Keratinocyte (primary cell): ENCODE measurements at places on chromosomes 16 and 17.

DNA sequence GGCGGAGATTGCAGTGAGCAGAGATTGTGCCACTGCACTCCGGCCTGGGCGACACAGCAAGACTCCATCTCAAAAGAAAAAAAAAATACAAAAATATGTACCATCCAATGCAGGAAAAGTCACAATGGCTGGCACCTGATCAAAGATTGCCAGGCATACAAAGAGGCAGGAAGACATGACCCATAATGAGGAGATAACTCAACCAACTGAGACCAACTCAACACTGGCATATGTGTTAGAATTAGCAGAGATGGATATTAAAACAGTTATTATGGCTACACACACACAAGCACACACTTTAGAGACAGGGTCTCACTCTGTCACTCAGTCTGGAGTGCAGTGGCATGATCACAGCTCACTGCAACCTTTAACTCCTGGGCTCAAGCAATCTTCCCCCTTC, 10.6 kb downstream of the QRICH2 start:
- DNase-seq = no peak

- DNase-seq = no peak
Observed at GRCh38 chr17:81242421-81243332, 3.6 kb downstream of the NDUFAF8 start.

DNA sequence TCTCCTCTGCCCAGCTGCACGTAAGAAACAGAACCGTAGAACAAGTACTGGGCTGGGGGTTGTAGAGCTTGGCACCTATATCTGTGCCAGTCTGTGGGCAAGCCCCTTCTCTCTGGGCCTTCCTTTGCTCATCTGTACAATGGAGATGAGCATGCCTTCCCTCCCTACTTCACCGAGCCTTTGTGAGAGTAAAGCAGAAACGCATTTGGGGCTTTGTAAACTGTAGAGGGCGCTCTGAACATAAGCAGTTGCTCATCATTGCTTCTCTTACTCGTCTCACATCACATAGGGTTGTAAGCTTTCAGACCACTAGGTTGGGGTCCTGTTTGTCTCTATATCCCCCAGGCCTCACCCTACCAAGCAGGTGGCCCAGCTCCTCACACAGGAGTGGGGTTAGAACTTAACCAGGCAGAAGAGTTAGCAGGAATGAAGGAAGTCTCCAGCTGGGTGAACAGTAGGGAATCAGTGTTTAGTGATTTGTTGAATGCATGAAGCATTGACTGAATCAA, 15.1 kb downstream of the SAMD14 start:
- DNase-seq = no peak

GRCh38 chr16:1678500-1679098, 520 bp downstream of the JPT2 start:
- DNase-seq = no peak

GRCh38 chr16:73095142-73095820, 47.4 kb upstream of the ZFHX3 start:
- DNase-seq = no peak

- DNase-seq = peak; percentile 11
Observed at GRCh38 chr17:16991349-16992009, 19.6 kb upstream of the TNFRSF13B start.

GRCh38 chr17:70100983-70101382, 26.0 kb downstream of the KCNJ16 start:
- DNase-seq = no peak

DNA sequence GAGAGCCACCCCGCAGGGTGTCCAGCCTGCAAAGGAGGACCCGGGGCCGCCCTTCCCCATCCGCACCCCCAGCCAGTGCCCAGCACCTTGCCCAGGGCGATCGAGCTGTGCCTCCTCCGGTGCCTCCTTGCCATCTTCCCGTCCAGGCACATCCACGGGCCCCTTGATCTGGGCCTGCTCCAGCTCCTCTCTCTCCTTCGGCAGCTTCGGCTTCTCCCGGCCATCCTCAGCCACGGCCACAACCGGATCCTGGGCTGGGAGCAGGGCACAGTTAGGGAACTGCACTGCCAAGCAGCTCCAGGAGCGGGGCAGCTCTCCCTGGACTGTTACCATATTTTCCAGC, 13.8 kb downstream of the NDUFAF8 start:
- DNase-seq = no peak

GRCh38 chr16:5479926-5480325, 382.3 kb upstream of the EEF2KMT start:
- DNase-seq = no peak

GRCh38 chr17:57226793-57227192, 29.5 kb upstream of the MSI2 start:
- DNase-seq = no peak

DNA sequence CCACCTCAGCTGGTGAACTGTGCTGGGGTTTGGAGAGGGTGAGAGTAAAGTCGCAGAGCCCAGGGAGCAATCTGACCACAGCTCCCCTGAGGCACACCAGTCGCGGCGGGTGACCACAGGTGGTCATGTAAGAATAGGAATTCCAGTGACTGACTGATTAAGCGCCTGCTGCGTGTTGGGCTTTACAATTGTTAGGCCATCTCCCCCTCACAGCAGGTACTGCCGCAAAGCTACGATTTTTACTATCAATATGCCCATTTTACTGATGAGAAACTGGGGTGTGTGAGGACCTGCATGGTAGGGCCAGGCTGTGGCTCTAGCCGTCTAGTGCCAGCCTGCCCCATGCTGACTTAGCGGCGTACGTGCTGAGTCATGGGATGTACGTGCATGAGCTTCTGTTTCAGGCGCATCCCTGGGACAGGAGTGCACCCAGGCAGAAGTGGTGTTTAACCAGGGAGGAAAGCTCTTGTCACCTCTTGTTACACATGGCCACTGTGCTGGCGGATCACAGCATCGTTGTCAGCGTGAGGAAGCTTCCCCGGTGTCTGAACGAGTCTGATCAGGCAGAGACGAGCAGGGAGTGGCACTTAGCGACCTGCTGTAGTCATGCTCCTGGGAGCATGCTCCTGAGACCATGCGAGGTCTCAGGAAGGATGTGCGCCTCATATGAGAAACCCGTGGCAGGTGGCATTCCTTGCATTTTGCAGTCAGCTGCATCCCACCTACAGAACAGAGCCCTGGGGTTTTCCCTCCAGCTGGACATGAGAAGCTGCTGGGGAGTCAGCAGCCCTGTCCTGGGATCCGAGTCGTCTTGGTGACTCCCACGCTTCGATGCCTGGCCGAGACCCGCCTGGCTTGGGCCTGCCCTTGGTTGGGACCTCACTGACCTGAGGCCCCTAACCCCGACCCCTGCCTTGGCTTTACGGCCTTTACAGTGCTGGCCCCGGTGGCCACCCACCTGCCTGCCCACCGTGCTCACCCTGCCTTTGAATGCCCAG, 163.7 kb upstream of the CHMP6 start:
- DNase-seq = peak; percentile 26

GRCh38 chr16:4832698-4833343, 14.3 kb downstream of the GLYR1 start:
- DNase-seq = no peak

DNA sequence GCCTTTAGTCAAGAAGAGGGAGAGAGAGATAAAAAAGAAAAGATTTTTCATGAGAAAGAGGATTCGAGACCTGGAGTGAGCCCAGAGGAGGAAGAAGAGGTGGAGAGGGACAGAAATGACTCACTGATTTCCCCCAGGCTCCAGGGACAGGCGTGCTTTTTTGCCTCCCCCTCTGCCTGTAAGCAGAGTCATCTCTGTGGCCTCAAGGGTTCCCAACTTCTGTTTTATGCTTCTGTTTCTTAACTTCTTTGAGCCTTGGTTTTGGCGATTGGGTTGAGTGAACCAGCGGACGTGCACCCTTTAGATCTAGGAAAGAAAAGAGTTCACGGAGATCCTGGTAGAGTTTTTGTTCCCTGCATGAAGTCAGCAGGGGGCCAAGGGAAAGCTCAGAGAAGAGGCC, 147.9 kb upstream of the NOL11 start:
- no peak for DNase-seq

DNA sequence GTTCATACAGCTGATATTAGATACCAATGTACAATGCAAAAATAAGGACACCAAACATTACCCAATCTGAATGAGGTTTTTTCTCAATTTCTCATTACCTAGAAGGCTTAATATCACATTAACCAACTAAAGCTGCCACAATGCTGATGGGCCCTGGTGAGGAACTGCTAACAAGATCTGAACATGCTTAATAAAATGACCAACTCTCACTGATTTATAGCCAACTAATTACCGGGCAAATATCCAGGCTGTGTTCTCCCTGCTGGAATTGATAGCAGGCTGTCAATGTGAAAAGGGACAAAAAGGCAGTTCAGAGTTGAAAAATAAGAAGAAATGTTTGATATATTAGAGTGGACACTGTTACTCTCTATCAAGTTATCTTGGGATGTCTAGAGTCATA, 124.6 kb downstream of the TOX3 start:
- no peak for DNase-seq

GRCh38 chr17:74457146-74457819, 9.2 kb upstream of the CD300A start:
- no peak for DNase-seq

GRCh38 chr17:44548376-44549230, 8.7 kb upstream of the FZD2 start:
- no peak for DNase-seq

- DNase-seq = no peak
Observed at GRCh38 chr17:81960130-81960958, 643 bp downstream of the NOTUM start.

- DNase-seq = no peak
Observed at GRCh38 chr16:54355251-54355650, 68.7 kb upstream of the IRX3 start.

DNA sequence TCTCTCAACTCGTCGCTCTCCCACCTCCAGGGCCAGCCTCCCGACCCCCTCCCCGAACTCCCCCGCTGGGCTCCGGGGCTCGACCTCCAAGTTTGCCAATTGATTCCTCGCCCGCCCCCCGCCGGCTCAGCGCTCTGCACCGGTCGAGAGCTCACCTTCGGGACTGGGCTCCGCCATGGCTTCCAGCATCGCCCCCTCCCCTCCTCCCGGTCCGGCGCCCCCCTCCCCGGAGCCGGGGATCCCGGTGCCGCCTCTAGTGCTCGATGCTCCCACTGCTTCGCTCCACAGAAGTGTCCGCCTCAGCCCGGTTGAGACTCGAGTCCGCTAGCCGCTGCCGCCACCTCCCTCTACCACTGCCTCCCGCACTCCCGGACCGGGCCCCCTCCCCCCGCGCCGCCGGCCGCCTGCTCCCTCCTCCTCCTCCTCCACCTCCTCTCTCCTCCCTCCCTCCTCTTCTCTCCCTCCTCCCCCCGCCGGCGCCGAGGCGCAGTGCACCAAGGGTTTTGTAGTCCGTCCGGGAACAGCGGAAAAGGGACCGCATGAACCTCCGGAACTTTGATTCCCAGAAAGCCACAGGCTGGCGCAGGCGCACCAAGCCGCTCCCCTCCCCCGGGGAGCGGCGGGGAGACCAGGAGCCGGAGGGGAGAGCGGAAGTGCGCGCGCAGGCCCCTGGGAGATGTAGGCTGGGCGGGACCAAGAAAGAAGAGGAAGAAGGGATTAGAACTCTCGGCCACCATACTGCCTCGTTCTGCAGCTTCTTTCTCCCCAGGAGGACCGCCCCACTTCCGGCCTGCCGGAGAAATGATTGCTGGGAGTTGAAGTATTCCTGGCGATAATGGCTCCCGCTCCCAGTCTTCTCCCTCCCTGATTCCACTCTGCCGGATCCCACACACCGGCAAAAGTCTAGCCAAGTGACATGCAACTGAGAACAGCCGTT, at the start of gene PHF23:
Gene PHF23 (minus strand): TSS at position 367 of the 937 bp plus-strand sequence. CDS start 178 bp downstream, at position 189.
- peak; percentile 94 for DNase-seq
